Stimulated activated CD4-positive, alpha-beta T cell treated with anti-CD3 and anti-CD28 coated beads, Interleukin-1b, Interleukin-23, amount 100 ng/mL, for 1 hour (primary cell): ENCODE measurements at places on chromosomes 6 and 20.

- no peak for DNase-seq
These were observed 247.8 kb downstream of the BTBD9 start for GRCh38 chr6:38391626-38392579.

- DNase-seq = no peak
These were observed 13.7 kb upstream of the STXBP5 start for GRCh38 chr6:147190556-147190955.

GRCh38 chr6:112883095-112883494 is 536.0 kb downstream of the RFPL4B start:
- DNase-seq = no peak

- DNase-seq = no peak
These were observed 1.8 kb upstream of the BHLHE23 start for GRCh38 chr20:63008541-63009044.

- no peak for DNase-seq
These were observed 23.0 kb downstream of the GMDS start for GRCh38 chr6:2222275-2222842.

GRCh38 chr20:36439040-36439730 is 102.1 kb upstream of the MYL9 start:
- DNase-seq = peak; percentile 44

- no peak for DNase-seq
These were observed 12.8 kb downstream of the TRAF3IP2 start for GRCh38 chr6:111592726-111593511.

DNA sequence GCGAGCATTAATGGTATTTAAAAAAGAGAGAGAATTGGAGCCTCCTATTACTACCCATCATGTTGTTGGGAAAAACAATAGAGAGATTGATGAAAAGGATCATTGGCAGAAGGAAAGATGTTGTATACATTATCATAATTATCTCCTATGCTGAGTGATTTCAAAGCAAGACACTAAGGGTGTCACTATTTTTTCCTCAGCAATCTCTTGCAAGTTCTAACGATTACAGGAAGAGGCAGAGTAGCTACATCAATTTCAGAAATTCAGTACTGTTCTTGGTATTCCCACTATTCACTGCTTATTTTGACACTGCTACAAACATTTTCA is 891.2 kb downstream of the C6orf118 start:
- DNase-seq = no peak

GRCh38 chr6:13250703-13251102 is 77.6 kb downstream of the TBC1D7 start:
- DNase-seq = no peak

DNA sequence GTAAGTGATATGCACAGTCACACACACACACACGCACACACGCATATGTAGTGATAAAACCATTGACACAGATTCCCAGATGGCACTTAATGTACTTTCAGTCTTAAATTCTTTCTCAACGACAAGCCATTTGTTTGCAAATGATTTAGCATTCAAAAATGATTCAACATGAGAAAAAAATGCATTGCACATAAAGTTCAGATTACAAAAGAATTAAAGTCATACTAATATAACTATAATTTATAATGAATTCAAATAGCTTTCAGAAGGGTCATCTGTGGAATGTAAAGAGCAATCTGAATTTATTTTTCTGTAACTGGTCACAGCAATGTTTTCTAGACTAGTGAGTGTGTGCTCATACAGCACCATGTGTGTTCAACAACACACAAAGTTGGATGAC is 521.6 kb upstream of the ZNF337 start:
- DNase-seq = no peak

DNA sequence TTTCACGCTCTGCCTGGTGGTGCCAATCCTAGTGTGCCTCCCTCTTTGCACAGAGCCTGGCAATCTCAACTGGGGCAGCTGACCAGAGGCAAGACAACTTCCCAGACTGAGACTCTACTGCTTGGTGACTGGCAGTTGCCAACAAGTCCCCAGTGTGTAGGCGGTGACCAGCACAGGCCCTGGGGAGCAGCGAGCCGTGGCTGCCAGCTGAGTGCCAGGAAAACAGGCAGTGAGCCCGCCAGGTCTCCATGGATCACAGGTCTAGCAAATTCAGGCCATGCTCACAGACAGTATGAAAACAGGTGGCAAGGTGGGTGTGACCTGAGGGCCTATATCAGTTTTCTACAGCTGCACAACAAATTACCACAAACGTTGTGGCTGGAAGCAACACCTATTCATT is 289.9 kb downstream of the KIF16B start:
- DNase-seq = no peak

GRCh38 chr6:96227135-96227534 is 211.4 kb downstream of the FUT9 start:
- no peak for DNase-seq

DNA sequence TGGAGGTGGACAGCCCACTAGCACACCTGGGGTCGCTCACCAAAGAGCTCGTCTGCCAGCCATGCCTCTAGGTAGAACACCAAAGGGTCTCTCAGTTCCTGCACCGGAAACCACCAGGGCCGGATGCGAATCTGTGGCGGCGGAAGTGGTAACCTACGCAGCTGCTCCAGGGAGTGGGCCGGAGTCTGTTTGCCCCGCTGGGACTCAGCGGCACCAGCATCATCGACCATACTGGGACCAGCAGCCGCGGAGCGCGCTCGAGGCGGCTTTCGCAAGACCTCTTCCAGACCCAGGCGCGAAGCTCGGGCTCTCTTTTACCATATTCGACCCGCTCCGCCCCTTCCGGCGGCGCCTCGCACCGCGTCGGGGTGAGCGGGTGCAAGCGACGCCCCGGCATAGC is at the start of gene OOEP:
OOEP (minus strand) TSS at position 335 of the 400 bp plus-strand sequence; CDS start at position 230, 105 bp downstream.
- DNase-seq = no peak

- DNase-seq = no peak
These were observed 5.2 kb downstream of the NCOA3 start for GRCh38 chr20:47506850-47507249.

- no peak for DNase-seq
These were observed 70.3 kb downstream of the PKHD1 start for GRCh38 chr6:52016915-52017748.

- DNase-seq = no peak
These were observed 46.7 kb downstream of the RALGAPA2 start for GRCh38 chr20:20665606-20666332.

GRCh38 chr6:25405442-25405841 is 126.3 kb downstream of the CARMIL1 start:
- DNase-seq = no peak

- no peak for DNase-seq
These were observed 83.6 kb downstream of the MRPL14 start for GRCh38 chr6:44043479-44044153.

GRCh38 chr6:41901882-41902519 is 6.8 kb upstream of the USP49 start:
- peak; percentile 9 for DNase-seq

DNA sequence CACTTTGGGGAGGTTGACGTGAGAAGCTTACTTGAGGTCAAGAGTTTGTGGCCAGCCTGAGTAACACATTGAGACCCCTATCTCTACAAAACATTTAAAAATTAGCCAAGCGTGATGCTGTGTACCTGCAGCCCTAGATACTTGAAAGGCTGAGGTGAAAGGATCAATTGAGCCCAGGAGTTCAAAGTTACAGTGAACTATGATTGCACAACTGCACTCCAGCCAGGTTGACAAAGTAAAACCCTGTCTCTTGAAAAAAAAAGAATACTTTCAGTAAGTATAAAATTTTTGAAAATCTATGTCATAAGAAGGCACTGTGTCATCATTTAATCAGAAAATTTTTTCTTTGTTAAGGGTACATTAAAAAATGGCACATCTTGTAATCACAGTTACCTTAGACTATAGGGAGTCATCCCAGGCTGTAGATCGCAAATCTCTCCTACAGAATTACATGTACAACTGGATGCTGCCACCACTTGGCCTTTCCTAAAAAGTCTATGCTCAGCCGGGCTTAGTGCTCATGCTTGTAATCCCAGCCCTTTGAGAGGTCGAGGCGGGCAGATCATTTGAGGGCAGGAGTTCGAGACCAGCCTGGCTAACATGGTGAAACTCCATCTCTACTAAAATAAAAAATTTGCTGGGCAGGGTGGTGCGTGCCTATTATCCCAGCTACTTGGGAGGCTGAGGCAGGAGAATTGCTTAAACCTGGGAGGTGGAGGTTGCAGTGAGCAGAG is 17.0 kb upstream of the MRS2 start:
- DNase-seq = no peak

DNA sequence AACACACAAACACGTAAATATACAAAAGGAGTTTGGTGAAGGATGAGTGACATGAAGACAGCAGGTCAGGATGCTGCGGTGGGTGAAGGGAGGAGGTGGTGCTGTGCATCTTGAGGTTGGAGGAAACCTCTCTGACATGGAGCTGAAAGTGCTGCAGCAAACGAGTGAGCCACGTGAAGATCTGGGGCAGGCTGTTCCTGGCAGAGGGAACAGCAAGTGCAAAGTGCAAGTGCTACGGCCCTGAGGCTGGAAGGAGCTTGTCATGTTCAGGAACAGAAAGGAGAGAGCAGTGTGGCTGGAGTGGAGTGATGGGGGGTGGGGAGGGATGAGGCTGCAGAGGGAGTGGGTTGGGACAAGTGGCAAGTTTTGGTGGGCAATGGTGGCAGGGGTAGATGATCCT is 24.8 kb upstream of the ANGPT4 start:
- DNase-seq = no peak

GRCh38 chr6:156909212-156910010 is 132.2 kb downstream of the ARID1B start:
- DNase-seq = no peak

DNA sequence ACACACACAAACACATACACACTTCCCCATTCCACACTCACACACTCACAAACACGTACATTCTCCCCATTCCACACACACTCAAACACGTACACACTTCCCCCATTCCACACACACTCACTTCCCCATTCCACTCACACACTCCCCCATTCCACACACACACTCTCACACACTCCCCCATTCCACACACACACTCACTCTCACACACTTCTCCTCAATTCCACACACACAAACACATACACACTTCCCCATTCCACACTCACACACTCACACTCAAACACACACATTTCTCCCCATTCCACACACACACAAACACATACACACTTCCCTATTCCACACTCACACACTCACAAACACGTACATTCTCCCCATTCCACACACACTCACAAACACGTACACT is 8.7 kb upstream of the OSBPL2 start:
- DNase-seq = no peak

GRCh38 chr6:12962987-12963386 is 246.4 kb downstream of the PHACTR1 start:
- no peak for DNase-seq
